ENCODE measurements at places on chromosomes 3 and 15.
A peak's percentile ranks its signal among the peaks of the same experiment; 100 is the strongest.

- DNase-seq: no peak
Observed at GRCh38 chr3:170257145-170257544, 34.9 kb downstream of the PRKCI start.

GRCh38 chr3:105504440-105504951 is 137.8 kb downstream of the ALCAM start:
- no peak for DNase-seq

GRCh38 chr15:69132977-69133861 is 27.2 kb upstream of the GLCE start:
- no peak for DNase-seq

- no peak for DNase-seq
Observed at GRCh38 chr3:144663456-144664436, 692.1 kb downstream of the DIPK2A start.

- DNase-seq: no peak
Observed at GRCh38 chr15:92277776-92278175, 115.9 kb upstream of the ST8SIA2 start.

GRCh38 chr3:28940530-28940929 is 340.3 kb upstream of the RBMS3 start:
- DNase-seq: no peak

- no peak for DNase-seq
Observed at GRCh38 chr3:181631901-181632300, 79.8 kb upstream of the SOX2 start.

DNA sequence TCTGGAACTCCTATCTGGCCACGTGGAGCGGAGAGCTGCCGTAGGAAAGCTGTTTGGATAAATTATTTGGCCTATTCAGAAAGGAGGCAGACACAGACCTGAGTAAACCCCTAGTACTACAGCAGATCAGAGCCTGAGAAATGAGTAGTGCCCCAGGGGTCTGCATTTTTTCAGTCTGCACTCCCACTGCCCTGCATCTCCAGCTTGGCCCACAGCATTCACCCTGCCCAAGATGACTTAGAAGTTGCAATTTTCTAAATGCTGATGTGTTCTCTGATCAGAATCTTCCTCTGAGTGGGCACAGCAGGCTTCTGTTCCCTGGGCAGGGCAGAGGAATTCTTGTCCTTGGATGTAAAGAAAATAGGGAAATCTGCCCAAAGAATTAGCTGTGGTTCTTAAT is 55.1 kb upstream of the PIK3CB start:
- no peak for DNase-seq

GRCh38 chr15:69559440-69560190 is 107.0 kb downstream of the RPLP1 start:
- no peak for DNase-seq

- no peak for DNase-seq
Observed at GRCh38 chr15:35885870-35886269, 339.9 kb upstream of the DPH6 start.

GRCh38 chr3:55440104-55440708 is 46.9 kb downstream of the WNT5A start:
- DNase-seq: no peak

GRCh38 chr15:60323322-60323721 is 74.5 kb downstream of the ANXA2 start:
- no peak for DNase-seq

- DNase-seq: no peak
Observed at GRCh38 chr3:101984356-101984755, 135.0 kb downstream of the NFKBIZ start.

DNA sequence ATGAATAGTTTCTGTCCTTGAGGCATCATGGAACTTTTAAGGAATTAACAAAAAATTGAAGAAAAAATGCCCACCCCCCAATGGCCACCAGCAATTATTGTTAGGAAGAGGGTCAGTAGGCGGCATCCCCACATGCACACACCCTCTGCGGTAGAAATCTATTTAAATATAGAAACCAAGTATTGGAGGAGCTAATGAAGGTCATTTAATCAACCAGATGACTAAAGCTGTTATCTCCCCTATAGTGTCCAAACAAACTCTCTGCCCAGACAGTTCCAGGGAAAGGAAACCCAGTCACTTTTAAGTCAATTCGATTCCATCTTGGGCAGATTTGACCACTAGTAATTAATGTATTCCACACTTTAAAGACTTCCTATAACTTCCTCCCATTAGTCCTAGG is 47.1 kb downstream of the DGKG start:
- DNase-seq: no peak

GRCh38 chr3:108100906-108101660 is 10.3 kb upstream of the CD47 start:
- no peak for DNase-seq

GRCh38 chr3:185313693-185314246 is 49.2 kb upstream of the MAP3K13 start:
- no peak for DNase-seq

DNA sequence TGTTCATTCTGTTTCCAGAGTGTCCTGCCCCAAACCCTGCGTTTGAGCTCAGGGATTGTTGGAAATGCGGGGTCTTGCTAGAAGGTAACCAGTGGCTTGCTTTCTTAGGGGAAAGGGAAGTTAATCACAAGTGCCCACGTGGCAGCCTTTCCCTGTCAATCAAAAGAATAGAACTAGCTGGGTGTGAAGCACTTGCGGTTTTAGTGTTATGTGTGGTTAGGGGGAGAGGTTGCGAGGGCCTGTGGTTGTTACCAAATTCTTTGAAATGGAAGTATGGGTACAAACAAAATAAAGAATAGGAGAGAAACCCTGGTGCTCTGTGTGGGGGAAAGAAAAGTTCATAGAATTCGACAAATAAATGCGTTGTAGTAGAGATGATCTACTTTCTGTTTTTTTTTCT is 67.6 kb downstream of the FNDC3B start:
- peak; percentile 33 for DNase-seq

- DNase-seq: no peak
Observed at GRCh38 chr15:92715758-92716157, 60.2 kb upstream of the FAM174B start.

- no peak for DNase-seq
Observed at GRCh38 chr15:46442184-46442583, 807.4 kb downstream of the SQOR start.

DNA sequence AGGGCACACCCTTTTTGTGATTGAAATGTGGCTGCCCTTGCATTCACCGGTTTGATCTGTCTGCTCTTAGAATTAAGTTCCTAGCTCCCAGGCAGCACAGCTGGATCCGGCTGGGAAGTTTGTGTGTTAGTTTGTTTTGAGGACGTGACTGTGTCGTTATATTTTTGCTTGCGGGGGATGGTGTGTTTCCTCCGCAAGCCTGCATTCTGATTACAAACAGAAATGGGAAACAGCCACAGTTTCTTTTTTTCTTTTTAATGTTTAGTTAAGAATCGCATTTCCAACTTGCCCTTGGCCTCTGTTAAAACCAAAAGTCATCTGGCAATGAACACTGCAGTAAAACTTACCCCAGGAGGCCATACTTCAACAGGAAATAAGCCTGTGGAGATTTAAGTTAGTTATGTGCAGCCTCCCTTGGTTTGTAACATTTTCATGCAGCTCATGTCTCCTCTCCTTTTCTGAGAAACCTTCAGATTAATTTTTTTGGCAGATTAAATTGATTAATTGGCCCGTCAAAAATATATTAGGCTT is 888 bp downstream of the TMOD3 start:
- no peak for DNase-seq

GRCh38 chr3:169458752-169459151 is 204.8 kb downstream of the MECOM start:
- DNase-seq: no peak

DNA sequence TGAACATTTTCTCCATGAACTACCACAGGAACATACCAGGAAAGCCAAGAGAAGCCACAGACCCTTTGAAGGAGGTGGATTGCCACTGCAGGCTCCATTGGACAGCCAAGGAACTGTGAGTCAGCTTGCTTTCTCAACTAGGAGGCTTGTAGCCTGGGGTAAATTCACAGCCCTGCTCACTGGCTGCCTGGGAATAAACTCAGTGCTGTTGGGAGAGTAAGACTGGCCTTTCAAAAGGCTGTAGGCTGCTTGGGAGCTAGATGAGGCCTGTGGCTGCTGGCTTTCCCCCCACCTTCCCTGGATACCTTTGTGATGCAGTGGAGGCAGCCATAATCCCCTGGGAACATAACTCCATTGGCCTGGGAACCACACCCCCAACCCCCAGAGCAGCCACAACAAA is 223.5 kb upstream of the RBMS3 start:
- DNase-seq: no peak

GRCh38 chr3:51394541-51394940 is 3.5 kb downstream of the RBM15B start:
- DNase-seq: no peak

GRCh38 chr3:117261983-117262421 is 552.4 kb downstream of the TUSC7 start:
- no peak for DNase-seq

- DNase-seq: no peak
Observed at GRCh38 chr3:57559526-57559925, 3.5 kb downstream of the PDE12 start.

GRCh38 chr3:56839784-56840715 is 38.3 kb upstream of the ARHGEF3 start:
- DNase-seq: no peak

DNA sequence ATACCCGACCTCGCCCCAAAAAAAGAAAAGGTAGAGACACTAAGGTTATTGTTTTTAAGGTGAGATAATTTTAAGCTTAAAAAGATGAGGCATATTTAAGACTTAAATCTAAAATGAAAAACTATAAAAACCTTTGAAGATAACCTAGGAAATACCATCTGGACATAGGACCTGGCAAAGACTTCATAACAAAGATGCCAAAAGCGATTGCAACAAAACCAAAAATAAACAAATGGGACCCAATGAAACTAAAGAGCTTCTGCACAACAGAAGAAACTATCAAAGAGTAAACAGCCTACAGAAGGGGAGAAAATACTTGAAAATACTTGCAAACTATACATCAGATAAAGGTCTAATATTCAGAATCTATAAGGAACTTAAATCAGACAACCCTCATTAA is 80.9 kb downstream of the TMCC1 start:
- DNase-seq: no peak

DNA sequence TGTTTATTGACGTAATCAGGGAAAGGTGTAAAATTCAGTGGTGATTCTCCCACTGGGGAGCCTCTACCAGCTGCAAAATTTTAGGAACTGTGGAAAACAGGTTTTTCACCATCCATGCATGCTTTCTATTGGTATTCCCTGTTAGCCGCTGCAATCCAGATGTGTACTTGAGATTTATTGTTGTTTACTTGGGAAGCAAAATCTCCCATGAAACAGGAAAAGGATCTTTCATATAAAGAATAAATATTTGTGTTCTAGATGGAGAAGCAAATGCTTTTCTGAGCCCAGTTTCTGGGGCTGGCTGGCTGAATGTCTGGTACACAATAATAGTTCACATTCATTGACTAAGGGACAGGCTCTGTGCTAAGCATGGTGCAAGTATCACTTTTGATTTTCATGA is 144.6 kb upstream of the RASGRP1 start:
- no peak for DNase-seq

DNA sequence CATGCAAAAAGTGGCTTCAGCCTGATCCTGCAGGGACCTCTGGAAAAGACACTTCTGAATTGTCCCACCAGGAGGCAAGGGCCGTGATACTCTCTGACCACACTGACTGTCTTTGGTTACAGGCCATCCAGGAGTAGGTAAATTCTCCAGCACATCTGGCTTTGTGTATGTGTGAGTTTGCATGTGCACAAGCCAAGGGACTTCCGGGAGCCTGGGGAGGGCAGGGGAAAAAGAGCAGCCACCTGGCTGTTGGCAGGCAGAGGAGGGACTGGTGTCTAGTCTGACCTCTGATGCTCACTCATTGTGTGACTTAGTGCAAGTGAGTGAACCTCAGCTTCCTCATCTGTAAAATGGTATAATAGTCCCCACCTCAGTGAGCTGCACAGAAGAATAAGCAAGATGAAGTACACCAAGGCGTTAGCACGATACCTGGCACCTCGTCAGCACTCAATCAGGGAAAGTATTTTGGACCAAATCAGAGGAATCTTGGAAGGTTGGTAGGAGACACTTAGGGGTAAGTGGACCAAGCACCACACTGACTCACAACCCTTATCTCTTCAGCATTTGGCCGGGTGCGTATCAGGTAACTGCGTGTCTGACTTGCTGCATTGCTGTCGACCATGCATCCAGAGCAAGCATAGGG is 19.1 kb downstream of the KLHL6 start:
- DNase-seq: no peak

GRCh38 chr3:170164717-170165116 is 16.8 kb downstream of the PHC3 start:
- no peak for DNase-seq

GRCh38 chr15:38257676-38258075 is 5.0 kb downstream of the SPRED1 start:
- no peak for DNase-seq

- no peak for DNase-seq
Observed at GRCh38 chr3:106457281-106458180, 588.7 kb upstream of the CBLB start.

GRCh38 chr3:31268868-31269267 is 263.9 kb upstream of the STT3B start:
- DNase-seq: no peak

DNA sequence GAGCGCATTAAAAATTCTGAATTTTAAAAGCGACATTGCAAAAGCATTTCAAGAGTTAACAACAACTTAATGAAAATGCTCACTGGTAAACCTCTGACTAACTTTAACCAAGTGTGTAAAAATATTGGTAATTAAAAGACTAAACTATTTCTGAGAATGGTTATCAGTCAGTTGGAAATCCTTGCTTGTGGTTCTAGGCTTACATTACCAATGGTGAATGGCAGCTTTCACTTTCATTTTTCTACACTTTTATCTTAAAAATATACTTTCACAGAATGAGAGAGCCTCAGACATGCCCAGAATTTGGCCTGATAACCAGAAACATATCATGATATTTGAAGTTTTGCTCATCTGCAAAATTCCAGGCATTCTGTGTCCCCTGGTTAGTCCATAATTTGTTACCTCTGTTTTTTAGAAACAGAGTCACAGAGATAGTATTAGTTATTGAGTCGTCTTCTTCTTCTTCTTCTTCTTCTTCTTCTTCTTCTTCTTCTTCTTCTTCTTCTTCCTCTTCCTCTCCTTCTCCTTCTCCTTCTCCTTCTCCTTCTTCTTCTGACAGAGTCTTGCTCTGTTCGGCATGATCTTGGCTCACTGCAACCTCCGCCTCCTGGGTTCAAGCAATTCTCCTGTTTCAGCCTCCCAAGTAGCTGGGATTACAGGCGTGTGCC is 5.5 kb upstream of the RNF111 start:
- no peak for DNase-seq

DNA sequence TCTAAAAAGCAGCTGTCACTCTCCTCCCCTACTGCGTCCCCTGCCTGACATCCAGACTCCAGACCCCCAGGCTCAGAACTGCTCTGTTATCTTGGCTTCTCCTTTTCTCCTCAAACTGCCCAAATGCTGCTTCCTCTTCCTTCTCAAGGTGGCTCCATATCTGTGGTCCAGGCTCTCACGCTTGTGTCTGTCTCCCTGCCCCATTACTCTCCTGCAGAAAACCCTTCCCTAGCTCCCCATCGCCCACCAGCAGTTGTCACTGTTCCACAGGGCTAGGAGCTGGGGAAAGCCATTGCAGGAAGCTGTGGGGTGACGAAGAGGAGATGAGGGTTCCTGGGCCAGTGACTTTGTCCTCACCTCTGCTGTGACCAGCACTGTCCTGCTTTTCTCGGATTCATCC is 30.7 kb upstream of the CGNL1 start:
- DNase-seq: no peak

Measured in activated T-helper 1 cell treated with anti-CD3 and anti-CD28 coated beads, Interleukin-2, amount 50 U/mL, for 16 hours (primary cell).